Stimulated activated CD4-positive, alpha-beta T cell treated with anti-CD3 and anti-CD28 coated beads, Interleukin-4, amount 100 ng/mL, for 24 hours (primary cell): ENCODE measurements at places on chromosomes 1 and 21.

GRCh38 chr1:61851849-61852669 is 109.8 kb downstream of the PATJ start:
- peak; percentile 12 for DNase-seq

- DNase-seq, result no peak
Measured at GRCh38 chr1:29939079-29939478, 702.8 kb downstream of the PTPRU start.

GRCh38 chr1:156725683-156726280 is 2.5 kb upstream of the METTL25B start:
- peak; percentile 80 for DNase-seq

GRCh38 chr21:32741336-32741735 is 13.5 kb upstream of the SYNJ1 start:
- DNase-seq, result no peak

GRCh38 chr1:60589916-60590315 is 492.4 kb upstream of the NFIA start:
- DNase-seq, result no peak

DNA sequence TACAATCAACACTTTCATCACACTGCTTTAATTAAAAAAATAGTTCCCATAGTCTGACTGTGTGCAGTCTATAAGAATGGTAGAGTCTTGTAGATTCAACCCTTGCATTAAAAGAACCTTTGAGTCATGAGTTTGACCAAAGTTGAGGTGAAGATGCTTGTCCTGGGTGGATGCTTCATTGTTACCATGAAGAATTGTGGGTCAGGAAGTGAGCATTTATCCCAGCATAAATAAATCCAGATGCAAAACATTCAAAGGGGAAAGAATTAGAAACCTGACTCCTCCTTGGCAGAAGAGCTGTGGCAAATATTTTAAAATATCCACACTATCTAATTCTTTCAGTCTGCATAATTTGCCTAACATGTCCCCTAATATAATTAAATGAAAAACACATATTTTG is 72.9 kb upstream of the SPAG17 start:
- DNase-seq, result no peak

DNA sequence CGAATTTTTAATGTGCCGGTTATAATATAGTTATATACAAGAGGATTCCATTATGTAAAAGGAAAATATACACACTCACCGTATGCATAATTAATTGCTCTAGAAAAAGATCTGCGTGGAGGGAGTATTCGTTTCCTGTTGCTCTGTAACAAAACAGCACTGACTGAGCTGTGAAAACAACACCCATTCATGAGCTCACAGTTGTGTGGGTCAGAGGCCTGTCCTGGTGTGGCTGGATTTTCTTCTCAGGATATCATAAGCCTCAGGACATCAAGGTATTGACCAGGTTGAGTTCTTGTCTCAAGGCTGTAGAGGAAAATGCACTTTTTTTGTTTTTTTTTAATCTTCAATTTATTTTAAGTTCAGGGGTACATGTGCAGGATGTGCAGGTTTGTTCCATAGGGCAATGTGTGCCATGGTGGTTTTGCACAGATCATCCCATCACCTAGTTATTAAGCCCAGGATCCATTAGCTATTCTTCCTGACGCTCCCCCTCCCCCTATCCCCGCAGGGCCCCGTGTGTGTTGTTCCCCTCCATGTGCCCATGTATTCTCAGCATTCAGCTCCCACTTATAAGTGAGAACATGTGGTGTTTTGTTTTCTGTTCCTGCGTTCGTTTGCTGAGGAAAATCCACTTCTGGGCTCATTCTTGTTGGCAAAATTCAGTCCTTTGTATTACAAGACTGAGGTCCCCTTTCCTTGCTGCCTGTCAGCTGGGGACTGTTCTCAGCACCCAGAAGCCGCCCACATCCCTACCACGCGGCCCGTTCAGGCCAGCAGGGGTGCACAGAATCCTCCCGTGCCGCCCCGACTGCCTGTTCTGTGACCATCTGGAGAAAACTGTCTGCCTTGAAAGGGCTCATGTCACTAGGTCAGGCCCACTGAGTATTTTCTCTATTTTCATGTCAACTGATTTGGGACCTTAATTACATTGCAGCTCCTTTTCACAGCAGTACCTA is 87.4 kb upstream of the ERRFI1 start:
- no peak for DNase-seq

- no peak for DNase-seq
Measured at GRCh38 chr1:218451415-218451814, 106.3 kb downstream of the TGFB2 start.

- no peak for DNase-seq
Measured at GRCh38 chr1:228004331-228004855, 2.4 kb upstream of the WNT3A start.

- no peak for DNase-seq
Measured at GRCh38 chr1:89866568-89866967, 45.7 kb downstream of the LRRC8D start.

DNA sequence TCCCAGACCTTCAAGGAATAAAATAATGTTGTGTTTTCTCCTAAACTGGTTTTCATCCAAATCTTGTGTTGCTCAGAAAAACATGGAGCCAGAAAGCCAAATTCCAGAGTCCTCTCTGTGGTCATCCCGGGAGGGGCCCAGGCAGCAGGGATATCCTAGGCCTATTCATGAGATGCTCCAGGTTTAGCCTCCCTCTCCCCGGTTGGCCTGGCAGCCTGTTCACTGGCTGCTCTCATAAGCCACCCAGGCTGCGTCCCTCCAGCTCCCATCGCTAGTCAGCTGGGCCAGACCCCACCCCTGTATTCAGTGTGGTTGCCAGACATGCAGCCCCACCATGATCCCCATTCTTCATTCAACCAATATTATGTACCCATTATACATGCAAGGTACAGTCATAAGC is 113.4 kb upstream of the F3 start:
- DNase-seq, result no peak

DNA sequence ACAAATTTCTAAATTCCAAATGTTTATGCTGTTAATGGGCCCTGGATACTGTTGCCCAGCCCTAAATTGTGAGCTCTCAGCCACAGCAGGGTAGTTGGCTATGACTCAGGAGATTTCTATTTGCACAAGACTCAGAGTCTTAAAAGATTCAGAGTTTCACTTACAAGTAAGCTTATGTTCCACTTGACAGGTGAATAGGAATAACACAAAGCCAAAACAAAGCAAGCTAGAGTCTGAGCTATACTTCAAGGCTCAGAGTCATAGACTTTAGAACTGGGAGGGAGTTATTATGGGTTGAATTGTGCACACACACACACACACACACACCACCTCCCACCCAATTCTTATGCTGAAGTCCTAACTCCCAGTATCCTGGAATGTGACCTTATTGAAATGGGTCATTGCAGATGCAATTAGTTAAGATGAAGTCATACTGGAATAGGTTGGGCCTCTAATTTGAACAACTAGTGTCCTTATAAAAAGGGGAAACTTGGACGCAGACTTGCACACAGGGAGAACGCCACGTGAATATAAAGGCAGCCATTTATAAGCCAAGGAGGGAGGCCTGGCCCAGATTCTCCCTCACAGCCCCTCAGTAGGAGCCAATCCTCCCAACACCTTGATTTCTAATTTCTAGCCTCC is 30.2 kb downstream of the PRDX6 start:
- no peak for DNase-seq

GRCh38 chr1:158552296-158552695 is 1.9 kb downstream of the OR6Y1 start:
- DNase-seq, result no peak

DNA sequence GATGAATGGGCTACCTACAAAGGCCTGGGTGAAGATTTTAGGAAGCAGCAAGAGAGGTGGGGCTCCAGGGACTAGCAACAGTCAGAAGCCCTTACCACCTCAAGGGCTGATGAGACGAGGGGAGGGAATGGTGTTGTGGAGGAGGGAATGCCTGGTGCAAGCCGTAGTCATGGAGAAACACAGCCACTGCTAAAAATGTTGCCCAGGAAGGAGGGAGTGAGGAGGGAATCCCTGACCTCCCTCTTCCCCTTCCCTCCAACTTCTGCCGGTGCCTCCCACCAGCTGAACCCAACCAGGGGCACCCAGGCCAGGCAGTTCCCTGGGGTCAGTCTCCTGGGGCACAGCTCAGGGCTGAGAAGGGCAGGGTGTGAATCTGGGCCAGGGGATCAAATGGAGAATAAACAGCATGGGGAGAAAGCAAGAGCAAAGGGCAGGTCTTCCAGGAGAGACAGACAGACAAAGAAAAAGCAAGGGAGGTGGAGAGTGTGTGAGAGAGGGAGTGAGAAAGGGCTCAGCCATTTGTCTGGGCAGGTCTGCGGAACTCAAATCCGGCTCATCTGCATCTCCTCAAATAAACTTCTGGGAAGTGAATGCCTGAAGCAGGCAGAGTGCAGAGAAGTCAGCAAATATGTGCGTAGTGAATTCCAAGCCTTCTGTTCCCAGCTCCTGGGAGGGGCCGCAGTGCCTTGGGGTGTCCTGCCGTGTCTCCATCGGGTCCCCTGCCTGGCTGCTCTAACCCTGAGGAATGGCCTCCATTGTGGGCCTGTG is 27.1 kb upstream of the POU3F1 start:
- DNase-seq, result no peak

DNA sequence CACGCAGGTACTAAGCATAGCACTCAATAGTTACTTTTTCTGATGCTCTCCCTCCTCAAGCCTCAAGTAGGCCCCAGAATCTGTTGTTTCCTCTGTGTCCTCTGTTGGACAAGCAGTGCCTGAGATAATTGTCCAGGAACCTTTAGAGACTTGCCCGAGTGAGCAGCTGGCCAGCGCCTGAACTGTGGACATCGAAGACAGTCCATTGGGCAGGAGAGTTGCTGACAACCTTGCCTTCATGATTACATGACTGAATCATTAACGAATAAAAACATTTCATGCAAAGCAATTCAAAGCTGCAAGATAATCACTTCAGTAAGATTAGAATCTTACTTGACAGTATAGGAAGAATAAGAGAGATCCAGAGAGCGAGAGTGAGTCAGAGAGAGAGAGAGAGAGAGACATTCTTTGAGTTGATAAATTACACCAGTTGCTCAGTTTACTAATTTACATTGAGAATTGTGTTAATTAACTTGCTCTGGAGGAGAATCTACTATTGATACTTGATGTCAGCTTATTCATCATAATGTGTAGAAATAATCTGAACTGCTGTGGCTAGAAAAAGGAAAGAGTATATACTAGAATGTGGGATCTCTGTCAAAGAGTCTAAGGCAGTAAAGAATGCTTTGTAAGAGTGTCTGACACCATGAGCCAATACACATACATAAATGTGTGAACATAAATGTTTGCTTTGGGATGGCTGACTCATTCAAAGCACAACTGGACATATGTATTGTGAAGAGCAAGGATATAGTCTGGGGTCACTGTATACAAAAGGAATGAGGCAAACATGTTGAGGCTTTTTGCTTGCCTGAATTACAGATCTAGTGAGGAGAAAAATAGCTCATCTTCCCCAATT is 216.0 kb downstream of the ZNF326 start:
- no peak for DNase-seq

DNA sequence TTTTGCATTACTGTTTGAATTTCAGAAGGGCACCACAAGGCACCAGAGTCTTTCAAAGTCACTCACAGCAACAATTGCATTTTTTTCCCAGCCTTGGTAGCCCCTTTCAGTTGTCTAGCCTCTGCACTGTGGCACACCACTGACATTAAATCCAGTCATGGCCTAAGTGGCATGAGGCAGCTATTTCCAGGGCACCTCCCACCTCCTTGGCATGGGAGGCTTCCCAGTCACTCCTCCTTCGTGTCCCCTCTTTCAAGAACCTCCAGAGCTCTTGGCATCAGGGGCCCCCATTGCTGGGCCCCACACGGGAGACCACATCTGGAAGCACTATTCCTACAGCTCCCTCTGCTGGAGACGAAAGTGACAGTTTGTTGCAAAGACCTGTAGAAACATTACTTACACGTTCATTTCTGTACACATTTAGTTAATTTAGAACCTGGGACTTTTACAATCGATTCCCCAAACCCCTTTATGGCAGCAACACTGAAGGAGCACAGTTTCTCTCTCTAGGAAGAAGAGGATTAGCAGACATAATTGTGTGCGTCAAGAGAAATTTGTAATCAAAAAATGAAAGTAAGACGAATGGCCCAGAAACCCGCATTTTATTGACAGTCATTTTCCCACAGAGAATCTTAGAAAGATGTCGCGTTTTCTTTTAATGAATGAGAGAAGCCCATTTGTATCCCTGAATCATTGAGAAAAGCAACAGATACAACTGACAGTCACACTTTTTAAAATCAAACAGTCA is 5.7 kb upstream of the CHD5 start:
- peak; percentile 35 for DNase-seq

GRCh38 chr21:37389456-37389855 is 22.9 kb downstream of the DYRK1A start:
- no peak for DNase-seq

DNA sequence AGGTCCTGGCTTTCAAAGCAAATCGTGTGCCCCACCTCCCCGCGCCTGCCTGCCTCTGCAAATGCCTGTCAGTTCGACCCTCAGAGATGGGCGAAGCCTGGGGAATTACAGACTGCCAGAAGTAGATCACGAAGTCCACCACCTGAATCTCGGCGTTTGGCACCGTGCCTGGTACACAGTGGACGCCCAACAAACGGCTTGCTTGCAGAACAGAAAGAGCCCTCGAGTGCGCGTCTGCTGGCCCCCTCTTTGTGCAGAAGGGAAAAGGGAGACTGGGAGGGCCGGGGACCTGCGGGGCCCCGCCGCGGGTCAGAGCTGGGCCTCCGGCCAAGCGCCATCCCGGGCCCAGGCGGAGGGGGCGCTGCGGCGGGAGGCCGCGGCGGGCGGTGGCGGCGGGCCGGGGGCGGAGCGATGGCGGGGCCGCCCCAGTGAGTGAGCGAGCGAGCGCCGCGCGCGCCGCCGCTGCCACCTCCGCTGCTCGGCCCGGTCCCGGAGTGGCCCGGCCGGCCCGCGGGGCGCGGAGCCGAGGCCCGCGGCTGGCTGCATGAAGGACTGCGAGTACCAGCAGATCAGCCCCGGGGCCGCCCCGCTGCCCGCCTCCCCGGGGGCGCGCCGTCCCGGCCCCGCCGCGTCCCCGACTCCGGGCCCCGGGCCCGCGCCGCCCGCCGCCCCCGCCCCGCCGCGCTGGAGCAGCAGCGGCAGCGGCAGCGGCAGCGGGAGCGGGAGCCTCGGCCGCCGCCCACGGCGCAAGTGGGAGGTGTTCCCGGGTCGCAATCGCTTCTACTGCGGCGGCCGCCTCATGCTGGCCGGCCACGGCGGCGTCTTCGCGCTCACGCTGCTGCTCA is at the start of gene ZDHHC18:
ZDHHC18 (plus strand) TSS at position 428 of the 845 bp plus-strand sequence; CDS start at position 545, 117 bp downstream.
- peak; percentile 69 for DNase-seq

DNA sequence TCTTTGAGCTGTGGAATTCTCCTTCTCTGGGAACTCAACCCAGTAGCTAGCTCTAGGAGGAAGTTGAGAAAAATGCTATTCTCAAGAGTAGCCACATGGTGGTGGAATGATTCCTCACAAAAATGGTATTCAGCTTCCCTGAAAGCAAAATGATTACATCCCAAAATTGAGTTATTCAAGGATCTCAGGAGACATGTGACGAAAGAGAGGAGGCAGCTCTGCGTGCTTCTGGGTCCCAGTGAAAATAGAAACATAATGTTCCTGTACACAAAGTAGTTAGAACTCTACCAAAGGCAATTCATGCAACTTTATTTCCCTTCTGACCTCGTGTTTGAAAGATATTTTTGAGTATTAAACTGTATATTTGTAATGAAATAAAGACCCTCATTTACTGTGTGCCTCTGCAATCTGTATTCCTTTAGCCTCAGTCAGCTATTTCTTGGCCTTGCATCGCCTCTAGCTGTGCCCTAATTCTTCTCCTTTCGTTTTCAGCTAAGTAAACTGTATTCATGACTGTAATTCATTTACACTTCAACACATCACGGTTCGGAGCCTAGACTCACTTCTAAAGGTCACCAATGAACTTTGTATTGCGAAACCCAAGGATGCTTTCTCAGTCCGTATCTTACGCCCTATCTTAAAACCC is 167.3 kb downstream of the FASLG start:
- no peak for DNase-seq

GRCh38 chr1:197062692-197063091 is 4.4 kb downstream of the F13B start:
- DNase-seq, result no peak
